ENCODE measurements at places on chromosomes 6 and 20.

- no peak for DNase-seq
These were observed 61.6 kb downstream of the TTI1 start for GRCh38 chr20:37971561-37972127.

GRCh38 chr6:84026721-84027164 lies 6.8 kb upstream of the MRAP2 start:
- DNase-seq, result no peak

DNA sequence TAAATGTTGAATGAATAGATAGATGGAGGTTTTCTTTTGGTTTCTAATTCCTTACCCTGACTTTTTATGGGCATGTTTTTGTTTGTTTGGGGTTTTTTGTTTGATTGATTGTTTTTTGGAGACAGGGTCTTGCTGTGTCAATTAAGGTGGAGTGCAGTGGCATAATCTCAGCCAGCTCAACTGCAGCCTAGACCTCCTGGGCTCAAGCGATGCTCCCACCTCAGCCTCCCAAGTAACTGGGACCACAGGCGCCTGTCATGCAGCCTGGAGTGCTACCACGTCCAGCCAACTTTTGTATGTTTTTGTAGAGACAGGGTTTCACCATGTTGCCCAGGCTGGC lies 1.5 kb upstream of the NUDT3 start:
- no peak for DNase-seq

DNA sequence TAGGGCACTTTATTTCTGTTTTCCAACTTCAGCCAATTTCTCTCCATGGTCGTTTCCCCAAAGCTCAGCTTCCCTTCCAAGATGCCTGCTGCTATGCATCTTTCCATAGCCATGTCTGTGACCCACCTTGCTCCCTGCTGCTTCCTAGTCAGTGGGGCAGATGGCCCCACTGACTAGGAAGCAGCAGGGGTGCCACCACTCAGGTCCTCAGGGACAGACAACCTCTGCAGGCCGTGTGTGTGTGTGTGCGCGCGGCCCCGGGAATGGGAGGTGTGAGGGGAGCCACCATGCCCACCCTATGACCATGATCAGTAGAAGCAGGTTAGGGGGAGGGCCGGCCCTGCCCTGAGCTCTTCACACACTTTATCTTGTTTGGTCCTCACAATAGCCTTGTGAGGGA lies 2.7 kb upstream of the IP6K3 start:
- no peak for DNase-seq

DNA sequence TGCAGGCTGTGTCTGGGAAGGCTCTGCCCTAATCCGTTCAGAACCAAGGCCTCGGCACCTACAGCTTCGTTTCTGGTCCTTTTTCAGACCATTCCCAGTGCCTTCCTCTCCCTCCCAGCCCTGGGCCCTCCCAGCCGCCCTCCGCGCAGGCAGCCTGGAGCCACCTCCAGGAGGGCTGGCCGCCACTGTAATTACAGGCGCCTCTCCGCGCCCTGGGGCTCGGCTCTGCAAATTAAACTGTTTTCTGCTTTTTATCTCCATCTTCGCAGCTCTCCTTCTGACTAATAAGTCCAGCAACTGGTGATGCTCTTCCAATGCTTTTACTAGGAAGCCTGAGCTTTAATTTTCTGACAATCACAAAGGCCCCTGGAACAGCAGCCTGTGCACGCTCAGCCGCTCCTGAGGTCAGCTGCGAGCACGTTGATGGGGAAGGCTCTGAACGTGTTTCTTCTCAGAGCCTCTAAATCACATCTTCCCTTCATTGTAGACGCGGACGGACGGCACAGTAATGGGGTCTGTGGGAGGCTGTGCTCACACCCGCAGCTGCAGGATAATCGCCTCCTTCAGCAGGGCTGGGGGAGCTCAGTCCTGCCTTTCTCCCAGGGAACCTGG lies 194.6 kb downstream of the DLL1 start:
- no peak for DNase-seq

DNA sequence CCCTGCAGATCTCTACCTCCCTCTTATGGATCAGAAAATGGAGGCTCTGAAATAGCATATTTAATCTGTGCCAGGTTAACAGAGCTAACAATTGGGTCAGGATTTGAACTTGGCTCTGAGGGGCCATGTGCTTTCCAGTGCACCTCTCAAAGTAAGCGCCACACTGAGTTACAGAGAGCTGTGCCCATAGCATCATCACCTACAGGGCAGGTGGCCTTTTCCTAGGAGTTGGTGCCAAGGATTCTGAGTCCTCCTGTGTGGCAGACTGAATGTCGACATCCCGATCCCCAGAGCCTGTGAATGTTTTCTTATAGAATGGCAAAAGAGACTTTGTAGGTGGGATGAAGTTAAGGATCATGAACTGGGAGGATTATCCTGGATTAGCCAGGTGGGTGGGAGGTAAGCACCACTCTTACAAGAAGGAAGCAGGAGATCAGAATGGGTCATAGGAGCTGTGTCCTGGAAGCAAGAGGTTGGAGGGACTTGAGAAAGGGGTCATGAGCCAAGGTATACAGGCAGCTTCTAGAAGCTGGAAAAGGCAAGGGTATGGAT lies 68.0 kb upstream of the TBC1D7 start:
- no peak for DNase-seq

- no peak for DNase-seq
These were observed 17.1 kb downstream of the GSTA2 start for GRCh38 chr6:52746213-52746612.

DNA sequence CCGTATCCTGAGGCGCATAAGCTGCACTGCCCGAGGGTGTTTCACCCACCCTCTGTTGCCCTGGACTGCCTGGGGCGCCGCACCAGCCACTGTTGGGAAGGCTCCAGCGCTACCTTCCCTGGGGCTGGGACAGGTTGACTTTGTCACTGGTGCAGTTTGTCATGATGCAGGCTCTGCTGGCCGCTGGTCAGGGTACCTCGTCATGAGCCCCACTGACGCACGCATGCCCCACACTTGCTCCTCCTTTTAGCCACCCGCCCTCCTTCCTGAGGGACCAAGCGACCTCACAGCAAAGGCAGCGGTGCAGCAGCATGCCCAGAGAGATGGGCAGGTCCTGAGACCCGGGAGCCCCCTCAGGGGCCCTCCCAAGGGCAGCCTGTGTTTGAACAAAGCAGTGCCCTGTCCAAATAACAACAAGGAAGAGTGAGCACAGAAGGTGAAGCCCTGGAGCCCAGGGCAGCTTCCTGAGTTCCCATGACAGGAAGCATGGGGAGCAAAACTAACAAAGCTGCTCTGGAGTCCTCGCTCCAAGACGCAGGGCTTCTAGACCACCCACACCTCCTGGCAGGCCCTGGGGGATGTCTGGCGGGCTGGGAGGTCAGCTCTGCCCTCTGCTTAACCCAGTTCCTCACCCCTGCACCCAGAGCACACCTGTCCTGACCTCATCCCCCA lies 50.1 kb upstream of the SMOC2 start:
- no peak for DNase-seq

- peak; percentile 20 for DNase-seq
These were observed 115.4 kb downstream of the OPRM1 start for GRCh38 chr6:154154389-154154967.

GRCh38 chr6:21003780-21004541 lies 469.7 kb downstream of the CDKAL1 start:
- no peak for DNase-seq

DNA sequence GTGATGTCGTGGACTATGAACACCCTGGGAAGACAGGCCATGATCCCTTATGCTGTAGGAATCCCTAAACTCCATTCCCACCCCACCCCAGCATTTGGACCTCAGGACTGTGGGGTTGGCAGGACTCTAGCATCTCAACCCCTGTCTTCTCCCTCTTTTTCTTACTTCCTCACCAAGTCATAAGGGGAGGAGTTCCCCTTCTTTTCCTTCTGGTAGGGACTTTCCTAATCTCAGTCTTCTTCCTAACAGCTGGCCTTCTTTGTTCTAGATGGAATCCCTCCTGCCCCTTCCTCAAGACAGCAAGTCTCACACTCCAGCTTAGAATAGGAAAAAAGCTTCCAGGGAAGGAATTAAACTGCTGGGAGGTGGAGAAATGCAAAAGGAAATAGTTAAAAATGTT lies 2.3 kb upstream of the SIRPB2 start:
- DNase-seq, result no peak

DNA sequence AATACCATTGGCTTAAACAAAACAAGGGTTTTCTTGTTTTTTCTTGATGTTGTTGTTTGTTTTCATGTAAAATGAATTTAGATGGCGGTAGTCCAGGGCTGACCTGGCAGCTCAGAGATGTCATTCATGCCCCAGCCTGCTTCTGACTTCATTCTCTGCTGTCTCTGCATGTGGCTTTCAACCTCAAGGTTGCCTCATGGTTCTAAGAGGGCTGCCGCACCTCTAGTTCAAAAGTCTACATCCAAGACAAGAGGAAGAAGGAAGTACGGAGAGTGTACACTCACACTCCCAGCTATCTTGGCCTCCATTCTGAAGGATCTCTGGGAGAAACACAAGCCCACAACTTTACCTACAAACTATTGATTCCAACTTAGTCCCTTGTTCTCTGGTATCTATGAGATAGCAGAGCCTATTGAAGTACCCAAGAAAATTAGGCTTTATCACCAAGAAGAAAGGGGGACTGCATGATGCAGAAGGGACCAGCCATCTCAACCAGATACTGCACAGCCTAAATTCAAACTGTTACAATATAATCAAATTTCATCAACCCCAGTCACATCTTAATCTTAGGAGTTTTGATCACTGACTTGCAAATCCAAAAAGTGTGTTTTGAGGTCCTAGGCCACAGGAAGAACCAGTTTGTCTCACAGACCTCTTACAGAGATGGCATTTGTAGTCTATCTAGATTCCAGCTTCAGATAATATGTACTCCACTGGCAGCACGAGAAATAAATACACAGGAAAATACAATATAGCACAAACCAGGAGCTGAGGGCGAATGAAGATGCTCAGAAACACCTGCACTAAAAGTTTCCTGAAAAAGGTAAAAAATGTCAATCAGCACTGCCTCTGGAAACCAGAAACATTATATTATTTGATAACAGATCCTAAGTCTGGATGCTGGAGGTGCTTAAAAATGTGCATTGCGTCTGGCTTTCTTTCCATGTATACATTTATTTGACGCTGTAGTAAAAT lies 866 bp upstream of the BTN3A3 start:
- no peak for DNase-seq

GRCh38 chr20:9087531-9088217 lies 18.8 kb downstream of the PLCB4 start:
- DNase-seq, result no peak

DNA sequence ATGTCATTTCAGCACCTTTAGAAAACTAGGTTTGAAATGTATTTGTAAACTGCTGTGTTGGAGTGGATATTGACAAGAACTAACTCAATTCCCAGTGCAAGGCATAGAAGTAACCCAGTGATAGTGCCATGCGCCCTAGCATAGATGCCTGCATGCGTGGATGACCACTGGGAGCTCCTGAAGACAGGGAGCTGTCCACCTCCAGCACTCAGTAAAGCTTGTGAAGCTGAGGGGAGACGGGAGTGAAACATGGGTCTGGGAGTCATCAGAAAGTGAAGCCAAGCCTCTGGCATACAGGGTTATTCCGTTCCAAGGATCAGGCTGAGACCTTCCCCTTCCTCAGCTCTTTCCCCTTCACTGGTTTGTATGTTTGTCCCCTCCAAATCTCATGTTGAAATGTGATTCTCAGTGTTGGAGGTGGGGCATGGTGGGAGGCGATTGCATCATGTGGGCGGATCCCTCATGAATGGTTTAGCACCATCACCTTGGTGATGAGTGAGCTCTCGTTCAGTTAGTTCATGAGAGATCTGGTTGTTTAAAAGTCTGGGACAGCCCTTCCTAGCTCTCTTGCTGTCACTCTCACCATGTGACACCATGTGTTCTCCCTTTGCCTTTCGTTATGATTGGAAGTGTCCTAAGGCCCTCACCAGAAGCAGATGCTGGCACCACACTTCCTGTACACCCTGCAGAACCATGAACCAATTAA lies 146.5 kb upstream of the FERMT1 start:
- DNase-seq, result no peak

GRCh38 chr6:112562301-112563231 lies 215.4 kb downstream of the RFPL4B start:
- DNase-seq, result no peak

- no peak for DNase-seq
These were observed 104.4 kb downstream of the RALGAPA2 start for GRCh38 chr20:20608041-20608440.

GRCh38 chr6:44081753-44082152 lies 45.5 kb downstream of the MRPL14 start:
- no peak for DNase-seq

- no peak for DNase-seq
These were observed 204.5 kb downstream of the SYNDIG1 start for GRCh38 chr20:24673678-24674570.

DNA sequence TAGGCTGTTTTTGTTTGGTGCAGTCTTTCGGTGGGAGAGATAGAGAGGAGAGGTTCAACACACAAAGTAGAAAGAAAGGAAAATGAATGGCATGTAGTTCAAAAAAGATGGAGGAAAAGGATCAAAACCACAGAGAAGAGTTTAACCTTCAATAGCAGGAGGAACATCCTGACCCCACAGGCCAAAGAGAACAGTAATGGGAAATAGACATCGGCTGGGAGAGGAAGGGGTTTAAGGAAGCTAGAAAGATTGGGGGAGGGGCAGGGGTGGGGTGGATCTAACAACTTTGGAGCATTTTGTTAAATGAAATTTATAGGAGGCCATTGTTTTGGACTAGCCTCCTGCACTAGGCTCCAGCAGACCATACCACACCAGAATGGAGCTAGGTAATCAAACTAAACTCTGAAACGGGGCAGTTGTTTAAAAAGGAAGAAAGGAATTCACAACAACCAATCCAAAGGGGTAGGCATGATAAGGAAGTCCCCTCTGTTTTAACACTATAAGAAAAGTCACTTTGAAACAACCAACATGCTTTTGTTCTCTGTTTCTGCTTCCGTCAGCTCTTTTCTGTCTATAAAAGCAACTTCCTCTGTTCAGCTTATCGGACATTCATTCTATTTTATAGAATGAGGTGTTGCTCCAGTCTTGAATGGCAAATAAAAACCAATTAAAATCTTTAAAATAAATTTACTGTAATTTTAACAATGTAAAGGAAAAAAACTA lies 82.6 kb downstream of the EPB41L2 start:
- no peak for DNase-seq

- no peak for DNase-seq
These were observed 7.5 kb downstream of the NFATC2 start for GRCh38 chr20:51535075-51535386.

DNA sequence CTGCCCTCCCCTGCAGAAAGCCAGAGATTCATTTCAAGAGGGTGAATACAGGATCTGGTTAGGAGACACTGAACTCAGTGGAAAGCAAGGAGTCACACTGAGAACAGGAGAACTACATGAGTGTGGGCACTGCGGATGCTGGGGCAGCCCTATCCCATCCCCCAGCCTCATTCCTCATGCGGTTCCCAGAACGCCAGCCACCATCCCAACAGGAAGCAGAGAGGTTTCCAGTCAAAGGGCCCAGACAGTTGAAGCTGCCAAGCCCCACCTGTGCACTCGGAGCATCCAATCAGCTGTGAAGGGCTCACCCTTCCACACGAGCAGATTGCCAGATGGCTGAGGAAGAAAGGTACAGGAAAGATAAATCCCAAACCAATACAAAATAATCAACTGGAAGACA lies 50.7 kb upstream of the PRND start:
- no peak for DNase-seq

- DNase-seq, result no peak
These were observed 100.6 kb downstream of the MAP3K4 start for GRCh38 chr6:161091972-161092701.

All from T-helper 1 cell (primary cell).